ENCODE measurements at places on chromosomes 3 and 15.

- no peak for DNase-seq
Observed at GRCh38 chr3:67382536-67382935, 271.9 kb downstream of the SUCLG2 start.

DNA sequence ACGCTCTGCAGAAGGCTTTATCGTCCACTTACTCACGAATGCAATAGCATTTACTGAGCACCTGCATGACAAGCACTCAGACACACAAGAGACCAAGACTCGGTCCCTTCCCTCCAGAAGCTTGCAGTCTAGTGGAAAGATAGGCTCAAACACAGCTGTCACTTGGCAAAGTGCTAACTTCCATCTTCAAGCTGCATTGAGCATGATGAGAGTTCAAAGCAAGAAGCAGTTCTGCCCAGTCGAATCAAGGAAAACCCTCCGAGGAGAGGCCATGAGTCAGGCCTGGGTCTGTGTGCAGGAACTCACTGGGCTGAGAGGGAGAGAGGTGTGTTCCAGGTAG is 51.5 kb downstream of the C3orf20 start:
- DNase-seq, result no peak

DNA sequence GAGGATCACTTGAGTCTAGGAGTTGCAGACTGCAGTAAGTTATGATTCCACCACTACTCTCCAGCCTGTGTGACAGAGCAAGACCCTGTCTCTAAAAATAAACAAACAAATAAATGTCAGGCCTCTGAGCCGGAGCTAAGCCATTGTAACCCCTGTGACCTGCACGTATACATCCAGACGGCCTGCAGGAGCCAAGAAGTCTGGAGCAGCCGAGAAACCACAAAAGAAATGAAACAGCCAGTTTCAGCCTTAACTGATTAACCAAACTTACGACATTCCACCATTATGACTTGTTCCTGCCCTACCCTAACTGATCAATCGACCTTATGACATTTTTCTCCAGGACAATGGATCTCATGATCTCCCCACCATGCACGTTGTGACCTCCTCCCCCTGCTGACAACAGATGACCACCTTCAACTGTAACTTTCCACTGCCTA is 32.5 kb upstream of the ZKSCAN7 start:
- no peak for DNase-seq

DNA sequence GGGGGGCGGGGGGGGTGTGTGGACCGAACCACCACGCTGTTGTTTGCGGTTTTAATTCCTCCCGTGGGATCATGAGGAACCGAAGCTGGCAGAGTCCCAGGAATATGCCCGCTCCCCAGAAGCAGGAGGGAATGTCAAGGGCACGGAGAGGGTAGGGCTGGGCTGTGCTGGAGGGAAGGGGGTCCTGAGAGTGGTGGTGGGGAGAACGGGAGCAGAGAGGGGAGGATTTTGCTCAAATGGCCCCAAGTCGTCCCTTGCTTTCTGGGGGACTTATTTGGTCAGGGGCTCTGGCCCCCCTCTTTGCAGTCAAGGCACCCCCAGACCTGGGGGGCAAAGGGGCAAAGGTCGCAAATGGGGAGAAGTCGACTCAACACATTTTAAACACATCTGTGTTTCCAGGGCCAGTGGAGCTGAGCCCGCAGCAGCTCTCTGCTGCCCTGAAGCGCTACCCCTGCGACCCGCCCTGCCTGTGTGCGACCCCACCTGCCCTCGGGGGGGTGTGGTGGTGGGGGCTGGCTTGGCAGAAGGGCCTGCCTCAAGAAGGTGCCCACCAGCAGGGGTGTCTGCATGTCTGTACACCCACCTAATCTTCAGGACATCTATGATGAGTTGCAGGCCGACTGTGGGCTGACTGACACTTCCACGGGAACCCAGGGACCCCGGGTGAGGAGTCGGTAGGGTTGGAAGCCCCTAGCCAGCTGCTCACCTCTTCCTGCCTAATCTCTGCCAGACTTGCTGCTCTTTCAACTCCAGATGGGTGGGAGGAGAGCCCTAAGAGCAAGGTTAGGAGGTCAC is 602 bp upstream of the ATP2B2 start:
- DNase-seq, result no peak

DNA sequence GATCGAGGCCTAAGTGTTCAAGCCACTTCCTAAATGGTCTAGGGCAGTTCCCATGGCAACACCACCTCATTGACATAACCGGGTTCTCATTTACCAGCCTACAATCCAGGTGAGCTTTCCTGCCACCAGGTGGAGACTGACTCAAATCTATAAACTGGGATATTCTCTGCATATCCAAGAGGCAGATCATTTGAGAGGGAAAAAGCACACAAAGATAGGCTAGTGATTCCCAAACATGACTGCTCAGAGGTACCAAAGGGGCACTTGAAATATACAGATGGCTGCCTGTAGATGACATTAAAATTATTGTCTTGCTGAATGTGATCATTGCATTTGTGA is 141.3 kb upstream of the PROK2 start:
- no peak for DNase-seq
